ENCODE measurements at places on chromosomes 7 and 10.

DNA sequence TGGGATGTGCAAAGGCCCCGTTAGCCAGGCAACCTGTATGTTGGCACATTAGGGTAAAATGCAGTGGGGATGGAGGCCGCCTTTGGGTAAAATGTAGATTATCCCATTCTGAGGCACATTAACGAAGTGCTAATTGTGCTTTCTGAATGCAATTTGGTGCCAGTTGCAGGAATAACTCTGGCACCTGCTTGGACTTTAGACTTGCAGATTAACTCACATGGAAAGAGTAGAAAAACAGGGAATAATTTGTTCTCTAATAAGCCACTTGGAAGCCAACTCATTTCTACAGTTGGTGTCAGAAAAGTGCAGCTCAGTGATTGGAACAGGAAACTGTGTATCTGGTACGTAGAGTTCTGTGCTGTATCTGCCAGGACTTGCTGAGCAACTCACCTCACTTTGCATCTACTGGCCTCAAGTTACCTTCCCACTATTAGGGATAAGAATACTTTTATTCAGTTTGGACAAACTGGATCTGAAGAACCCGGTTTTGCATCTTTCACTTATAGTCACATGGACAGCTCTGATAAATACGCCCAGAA lies 377.4 kb upstream of the PODXL start:
- DNase-seq = no peak

DNA sequence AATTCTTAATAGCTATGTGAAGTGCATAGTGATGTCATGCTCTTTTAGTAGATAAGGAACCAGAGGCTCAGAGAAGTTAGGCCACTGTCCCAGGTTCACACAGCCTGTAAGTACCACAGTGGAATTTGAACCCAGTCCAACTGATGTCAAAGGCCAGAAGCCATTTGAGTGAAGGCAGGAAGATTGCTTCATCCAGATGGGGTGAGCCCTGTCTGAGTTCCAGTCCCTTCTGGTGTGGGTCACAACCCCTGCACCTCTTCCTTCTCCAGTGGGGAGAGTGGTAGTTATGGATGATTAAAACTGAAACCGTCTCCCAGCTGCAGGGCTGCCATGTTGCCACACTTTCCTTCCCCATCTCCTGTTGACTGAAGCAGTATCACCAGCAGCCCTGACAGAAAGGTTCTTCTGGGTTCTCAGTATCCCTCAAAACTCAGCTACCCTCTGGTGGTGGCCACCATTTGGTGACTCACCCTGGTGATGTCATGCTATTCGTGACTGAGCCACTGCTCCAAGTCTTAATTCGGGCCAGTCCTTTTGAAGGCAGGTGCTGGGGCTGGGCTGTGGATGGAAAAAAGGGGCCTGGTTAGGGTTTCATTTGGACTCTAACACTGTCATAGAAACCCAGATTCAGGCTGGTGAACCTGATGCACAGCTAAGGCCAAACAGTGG lies 1.5 kb upstream of the C10orf95 start:
- DNase-seq = no peak

GRCh38 chr7:41107330-41107937 lies 595.5 kb downstream of the INHBA start:
- DNase-seq = no peak

DNA sequence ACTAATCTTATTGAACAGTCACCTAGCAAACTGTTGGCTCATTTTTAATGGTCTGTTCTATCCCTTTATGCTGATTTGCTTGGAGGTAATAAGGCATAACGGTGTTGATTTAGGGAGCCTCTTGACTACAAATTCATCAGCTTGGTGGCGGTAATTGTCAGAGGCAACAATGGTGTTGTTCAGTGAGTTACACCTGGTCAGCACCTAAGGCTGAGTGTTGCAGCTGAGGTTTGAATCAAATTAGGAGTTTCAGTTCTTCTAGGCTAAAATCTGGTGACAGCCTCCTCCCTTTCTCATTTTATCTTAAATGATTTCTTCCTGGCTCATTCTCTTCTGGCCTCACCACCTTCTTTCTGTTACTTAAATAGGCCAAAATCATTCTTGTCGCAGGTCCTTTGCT lies 42.3 kb upstream of the SP8 start:
- DNase-seq = no peak

DNA sequence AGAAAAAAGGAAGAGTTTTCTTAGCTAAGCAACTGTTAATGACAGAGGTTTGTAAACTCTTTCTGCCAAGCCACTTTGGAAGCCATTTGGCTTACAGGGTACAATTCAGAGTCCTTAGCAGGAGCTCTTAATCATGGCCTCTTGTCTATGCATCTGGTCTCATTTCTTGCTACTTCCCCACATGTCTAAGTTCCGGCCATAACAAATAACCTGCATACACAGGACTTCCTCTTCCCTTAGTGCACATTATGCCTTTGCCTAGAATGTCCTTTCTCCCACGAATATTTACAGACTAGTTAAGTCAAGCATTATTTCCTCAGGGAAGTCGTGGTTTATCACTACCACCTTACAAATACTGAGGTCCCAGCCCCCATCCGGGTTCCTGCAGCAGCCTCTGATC lies 8.6 kb upstream of the UPF2 start:
- DNase-seq = no peak

Data from fibroblast of skin of left quadriceps (primary cell).